ENCODE measurements at places on chromosomes 3 and 15.

DNA sequence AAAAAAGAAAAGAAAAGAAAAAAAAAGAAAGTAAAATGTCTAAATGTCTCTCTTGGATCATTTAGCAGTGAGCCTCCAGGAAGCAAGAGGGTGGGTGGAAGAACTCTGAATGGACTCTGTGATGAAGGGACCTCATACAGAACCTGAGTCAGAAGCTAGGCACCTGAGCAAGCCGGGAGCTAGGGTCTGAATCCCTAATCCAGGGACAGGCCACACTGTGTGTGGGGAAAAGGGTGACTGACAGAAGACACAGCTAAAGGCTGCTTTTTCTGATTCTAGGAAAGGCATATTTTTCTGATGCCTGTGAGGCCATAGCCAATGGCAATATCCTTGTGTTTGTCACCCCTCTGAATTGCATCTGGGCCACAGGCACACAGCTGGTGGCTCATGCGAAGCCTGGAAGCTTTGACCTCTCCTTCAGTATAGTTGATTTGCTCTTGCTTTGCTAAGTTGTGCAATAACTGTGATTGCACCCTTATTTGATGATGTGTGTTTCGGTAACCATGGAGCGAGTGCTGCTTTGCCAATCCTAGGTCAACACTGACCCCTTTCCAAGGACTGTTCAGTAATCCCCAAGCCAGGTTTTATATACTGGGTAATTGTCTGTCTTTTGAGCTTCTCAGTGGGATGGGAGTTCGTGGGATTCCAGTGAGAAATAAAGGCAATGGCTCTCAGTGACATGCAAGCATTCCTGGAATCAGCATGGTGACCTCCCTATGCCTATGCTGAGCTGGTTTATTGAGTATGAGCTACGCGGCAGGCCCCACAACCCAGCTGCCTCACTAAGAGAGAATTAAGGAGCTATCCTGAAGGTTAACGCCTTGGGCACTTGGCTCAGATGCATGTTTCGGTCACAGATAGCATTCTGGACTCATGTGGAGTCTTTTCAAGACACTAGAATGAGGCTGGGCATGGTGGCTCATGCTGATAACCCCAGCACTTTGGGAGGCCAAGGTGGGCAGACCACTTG lies 49.0 kb upstream of the OSBPL11 start:
- no peak for DNase-seq

- DNase-seq, result no peak
Measured at GRCh38 chr15:66419471-66419870, 32.8 kb downstream of the MAP2K1 start.

DNA sequence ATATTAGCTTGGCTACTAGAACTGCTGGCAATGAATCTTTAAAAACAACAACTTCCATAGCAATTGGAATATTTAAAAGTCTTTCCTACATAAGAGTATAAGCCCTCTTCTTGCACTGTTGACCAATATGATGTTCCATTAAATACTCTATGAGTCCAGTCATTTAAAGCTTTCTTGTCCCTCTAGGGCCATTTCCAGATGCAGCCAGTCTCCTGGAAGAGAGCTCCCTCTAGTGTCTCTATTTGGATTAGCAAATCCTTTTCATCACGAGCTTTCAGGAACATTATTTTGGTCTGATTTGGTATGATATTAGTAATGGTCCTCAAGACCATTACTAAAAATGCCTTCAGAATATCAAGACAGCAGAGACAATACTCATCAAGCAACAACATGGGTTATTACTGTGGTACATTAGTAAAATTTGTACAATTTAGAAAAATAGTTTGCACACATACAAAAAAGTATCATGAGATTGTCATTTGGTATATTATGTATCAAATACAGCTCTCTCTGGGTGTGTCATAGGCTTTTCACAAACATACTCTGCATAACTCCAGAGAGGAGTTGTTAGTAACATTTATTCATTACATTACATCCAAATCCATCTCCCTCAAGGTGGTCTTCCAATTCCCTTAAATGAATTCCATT lies 101.3 kb downstream of the DPH6 start:
- DNase-seq, result no peak

DNA sequence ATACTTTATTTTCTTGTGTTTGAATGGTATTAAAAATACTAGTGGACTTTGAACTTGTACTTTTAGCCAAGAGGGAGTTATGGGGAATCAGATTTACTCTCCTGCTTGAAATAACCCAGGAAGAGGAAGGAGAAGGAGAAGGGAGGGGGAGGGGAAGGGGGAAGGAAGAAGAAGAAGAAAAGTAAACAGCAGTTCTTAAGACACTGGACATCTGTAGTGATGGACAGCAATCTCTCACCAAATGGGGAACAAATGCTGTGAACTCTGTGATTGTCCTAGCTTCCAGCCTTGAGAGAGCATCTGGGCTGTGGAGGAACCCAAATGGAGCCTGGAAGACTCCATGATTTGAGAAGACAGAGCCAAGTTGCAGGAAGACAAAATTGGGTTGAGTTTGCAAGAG lies 52.0 kb downstream of the VPS8 start:
- no peak for DNase-seq

DNA sequence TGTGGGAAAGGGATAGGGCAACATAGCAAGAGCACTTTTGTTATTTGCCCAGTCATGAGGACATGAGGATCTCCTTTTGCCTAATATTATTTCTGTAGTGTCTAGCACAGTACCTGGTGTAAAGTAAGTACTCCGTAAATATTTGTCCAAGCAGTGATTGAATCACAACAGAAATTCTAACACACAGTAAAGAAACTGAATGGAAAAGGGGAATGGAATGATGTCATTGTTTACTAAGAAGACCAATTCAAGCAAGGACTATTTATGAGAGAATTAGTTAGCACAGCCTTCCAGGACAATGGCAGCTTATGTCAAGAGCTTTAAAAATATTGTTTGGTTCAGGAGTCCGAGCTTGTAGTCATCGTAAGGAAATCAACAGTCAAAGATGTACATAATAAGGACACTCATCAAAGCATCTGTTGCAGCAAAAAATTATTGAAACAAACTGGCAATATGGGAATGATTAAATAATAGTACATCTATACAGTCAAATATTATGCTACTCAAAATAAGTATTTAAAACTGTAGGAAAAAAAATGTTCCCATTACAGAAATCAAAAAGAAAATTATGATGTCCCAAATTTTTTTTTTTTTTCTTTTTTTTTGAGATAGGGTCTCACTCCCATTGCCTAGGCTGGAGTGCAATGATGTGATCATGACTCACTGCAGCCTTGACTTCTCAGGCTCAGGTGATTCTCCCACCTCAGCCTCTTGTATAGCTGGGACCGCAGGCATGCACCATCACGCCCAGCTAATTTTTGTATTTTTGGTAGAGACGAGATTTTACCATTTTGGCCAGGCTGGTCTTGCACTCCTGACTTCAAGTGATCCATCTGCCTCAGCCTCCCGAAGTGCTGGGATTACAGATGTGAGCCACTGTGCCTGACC lies 17.9 kb downstream of the CAPN7 start:
- DNase-seq, result no peak

DNA sequence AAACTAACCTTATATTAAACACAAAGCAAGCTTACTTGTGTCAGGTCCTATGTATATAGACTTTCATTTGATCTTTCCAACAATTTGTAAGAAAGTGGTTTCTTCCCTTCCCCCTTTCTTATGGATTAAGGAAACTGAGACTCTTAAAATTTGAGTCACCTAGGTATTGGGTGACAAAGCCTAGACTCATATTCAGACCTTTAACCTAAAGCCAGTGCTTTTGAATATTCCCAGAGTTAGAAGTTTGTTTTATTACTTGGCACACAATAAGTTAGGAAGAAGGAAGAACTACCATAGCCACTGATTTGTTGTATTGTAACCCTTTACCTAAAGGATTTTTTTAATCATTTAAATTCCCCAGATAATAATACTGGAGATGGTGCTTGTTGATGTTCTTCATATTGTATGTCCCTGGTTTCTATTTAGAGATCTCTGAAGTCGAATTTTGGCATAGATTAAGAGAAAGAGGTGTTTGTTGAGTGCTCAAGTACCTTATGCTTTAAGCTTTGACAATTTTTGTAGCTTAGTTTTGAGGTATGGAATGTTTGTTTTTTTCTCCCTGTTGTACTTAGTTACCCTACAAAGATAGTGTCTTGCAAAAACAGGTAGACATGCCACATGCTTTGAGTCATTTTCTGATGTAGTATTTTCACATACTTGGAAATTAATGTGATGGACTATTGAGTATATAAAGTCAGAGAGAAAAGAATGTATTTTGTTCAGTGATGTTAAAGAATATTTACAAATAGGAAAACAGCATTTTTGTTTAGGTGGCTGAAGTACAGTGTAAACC lies 11.2 kb downstream of the TSC22D2 start:
- DNase-seq, result no peak

GRCh38 chr15:98658831-98659699 lies 10.7 kb downstream of the IGF1R start:
- no peak for DNase-seq

GRCh38 chr15:98937413-98938104 lies 70.0 kb downstream of the PGPEP1L start:
- DNase-seq, result no peak

DNA sequence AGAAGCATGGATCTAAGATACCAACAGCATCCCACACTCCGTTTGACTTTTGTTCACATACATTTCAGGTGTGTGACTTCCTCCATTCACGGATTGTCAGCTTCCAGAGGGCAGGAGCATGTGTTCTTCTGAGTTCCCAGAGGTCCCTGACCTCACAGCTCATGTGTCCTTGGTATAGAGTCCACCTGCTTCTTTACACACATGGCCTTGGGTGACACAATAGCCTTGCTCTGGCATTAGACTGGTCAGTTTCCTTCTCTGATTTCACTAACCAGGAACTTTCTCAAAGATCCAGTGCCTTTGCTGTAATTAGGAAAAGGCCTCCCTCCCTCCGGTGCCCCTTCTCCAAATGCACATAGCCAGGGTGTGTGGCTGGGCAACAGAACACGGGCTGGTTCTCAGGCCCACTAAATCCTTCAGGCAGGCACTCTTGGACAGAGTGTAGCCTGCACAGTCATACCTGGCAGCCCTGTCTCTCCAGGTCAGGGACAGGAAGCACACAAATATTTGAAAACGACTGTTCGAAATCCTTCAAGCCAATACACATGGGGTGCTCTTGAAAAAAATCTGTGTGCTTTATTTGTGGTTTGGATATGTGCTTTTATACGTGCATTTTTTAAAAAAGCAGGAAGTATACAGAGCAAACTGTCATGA lies 81.1 kb downstream of the TRIM42 start:
- no peak for DNase-seq

DNA sequence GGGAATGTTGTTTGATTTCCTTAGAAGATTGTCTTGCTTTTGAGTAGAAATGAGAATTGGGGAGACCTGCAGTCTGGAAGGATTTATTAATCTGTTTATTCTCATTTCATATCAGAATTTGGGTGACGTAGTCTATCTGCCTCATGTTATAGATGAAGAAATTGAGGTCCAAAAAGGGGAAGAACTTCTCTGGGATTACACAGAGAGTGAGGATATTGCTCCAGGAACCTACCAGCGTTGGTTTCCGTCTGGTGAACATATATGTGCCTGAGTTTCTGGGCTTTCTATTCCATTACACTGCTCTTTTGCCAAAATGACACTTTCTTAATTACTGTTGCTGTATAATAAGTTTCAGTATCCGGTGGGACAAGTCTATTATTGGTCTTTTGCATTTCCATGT lies 51.8 kb downstream of the CTDSPL start:
- DNase-seq, result no peak

DNA sequence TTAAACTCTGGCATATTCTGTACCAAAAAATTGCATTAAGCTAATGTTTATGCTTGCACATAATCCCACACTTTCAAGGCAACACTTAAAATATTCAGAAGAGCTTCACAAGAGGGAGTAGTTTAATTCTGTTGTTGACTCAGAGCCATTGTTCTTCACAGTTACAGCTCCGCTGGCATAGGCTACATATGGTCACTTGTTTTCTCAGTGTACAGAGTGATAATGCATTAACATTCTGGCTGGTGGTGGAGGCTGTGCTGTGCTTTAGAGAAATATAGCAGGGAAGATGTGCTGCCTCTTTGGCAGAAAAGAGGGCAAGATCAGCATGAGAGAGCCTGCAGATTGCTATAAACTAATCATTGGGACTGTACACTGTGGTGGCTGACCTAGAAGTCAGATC lies 13.3 kb downstream of the NLGN1 start:
- DNase-seq, result no peak

GRCh38 chr3:7683426-7683825 lies 818.2 kb upstream of the LMCD1 start:
- no peak for DNase-seq

DNA sequence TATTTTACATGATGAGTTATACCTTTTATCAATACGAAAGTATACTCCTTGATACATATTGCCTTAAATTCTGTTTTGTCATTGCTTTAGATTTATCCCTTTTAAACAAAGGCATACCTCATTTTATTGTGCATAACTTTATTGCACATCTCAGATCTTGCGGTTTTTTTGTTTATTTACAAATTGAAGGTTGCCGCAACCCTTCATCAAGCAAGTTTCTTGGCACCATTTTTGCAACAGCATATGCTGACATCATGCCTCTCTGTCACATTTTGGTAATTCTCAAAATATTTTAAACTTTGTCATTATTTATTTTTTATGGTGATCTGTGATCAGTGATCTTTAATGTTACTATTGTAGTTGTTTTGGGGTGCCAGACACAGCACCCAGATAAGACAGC lies 20.9 kb downstream of the SNRK start:
- no peak for DNase-seq

- DNase-seq, result no peak
Measured at GRCh38 chr15:56128081-56128480, 115.6 kb downstream of the RFX7 start.
